ENCODE measurements at places on chromosomes 6 and 20. TPM values are rescaled to one million over a fixed set of nuclear protein-coding genes. Genes with fewer than 3 reads are reported as not detected.

- DNase-seq = no peak
- H3K4me1 ChIP-seq = no peaks in the 10 kb centered on the region
- H3K4me3 ChIP-seq = no peak overlapping the region
- no peaks in the 10 kb centered on the region for H3K36me3 ChIP-seq
Measured at GRCh38 chr20:37484331-37484730, 36.7 kb upstream of the NNAT start.

HLA-G gene
- not detected for polyA plus RNA-seq

DNA sequence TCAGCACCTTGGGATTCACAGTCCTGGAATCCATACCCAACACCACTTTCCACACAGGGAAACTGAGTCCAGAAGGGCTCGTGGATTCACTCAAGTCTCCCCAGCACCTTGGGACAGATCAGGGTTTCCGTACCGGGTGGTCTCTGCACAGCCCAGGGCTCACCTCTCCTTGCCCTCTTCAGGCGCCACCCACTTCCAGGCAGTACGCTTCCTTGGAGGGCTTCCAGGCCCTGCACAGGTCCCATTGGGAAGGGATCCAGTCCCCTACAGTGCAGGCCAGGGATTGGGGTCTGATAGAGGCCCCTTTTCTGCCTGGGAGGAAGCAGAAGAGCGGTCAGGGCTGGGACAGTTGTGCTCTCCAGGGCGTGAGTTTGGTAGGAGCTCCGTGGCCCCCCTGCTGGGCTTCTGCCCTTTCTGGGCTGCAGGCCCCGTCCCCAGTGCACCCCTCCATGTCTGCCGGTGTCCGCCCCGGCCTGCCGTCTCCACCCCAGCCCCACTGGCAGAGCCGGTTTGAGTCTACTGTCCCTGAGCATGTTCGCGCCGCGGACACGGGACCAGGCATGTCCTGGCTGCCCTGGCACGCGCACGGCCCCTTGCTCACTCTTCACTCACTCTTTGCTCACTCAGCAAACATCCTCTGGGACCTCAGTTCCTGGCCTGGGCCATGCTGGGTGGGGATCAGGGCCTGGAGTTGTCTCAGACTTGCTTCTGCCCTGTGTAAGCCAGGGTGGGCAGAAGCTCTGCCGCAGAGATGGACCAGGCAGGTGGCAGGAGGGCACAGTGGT lies 12.6 kb downstream of the SRC start:
- H3K27me3 ChIP-seq = no peaks in the 10 kb centered on the region
- peaks cover 53% of the 10 kb centered on the region for H3K4me1 ChIP-seq
- no peak overlapping the region for H3K27ac ChIP-seq
- no peak overlapping the region for H3K4me3 ChIP-seq

DNA sequence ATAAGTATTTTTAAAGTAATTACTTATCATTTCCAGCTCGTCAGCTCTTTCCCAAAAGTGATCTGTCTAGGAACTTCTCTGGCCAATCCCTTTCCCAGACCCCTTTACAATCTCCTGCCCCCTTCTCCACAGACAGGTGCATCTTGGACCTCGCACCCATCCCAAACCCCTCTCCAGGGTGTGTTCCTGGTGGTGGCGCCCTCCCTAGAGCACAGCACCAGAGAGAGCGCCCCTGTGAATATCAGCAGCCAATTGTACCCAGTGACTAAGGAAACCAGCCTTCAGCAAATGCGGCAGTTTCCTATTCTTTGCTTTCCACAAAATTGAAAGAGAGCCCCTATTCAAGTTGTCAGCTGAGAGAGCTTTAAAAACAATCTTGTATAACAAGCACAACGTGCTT lies 157.7 kb downstream of the RNASET2 start:
- no peak overlapping the region for H3K27ac ChIP-seq
- no peak for DNase-seq
- H3K36me3 ChIP-seq = no peaks in the 10 kb centered on the region
- no peak overlapping the region for H3K4me3 ChIP-seq

GRCh38 chr6:109447878-109448555 lies 7.5 kb downstream of the SMPD2 start:
- H3K27me3 ChIP-seq = no peaks in the 10 kb centered on the region
- H3K4me1 ChIP-seq = no peaks in the 10 kb centered on the region
- peaks cover 54% of the 10 kb centered on the region for H3K36me3 ChIP-seq
- H3K27ac ChIP-seq = no peak overlapping the region
- H3K4me3 ChIP-seq = no peak overlapping the region

DNA sequence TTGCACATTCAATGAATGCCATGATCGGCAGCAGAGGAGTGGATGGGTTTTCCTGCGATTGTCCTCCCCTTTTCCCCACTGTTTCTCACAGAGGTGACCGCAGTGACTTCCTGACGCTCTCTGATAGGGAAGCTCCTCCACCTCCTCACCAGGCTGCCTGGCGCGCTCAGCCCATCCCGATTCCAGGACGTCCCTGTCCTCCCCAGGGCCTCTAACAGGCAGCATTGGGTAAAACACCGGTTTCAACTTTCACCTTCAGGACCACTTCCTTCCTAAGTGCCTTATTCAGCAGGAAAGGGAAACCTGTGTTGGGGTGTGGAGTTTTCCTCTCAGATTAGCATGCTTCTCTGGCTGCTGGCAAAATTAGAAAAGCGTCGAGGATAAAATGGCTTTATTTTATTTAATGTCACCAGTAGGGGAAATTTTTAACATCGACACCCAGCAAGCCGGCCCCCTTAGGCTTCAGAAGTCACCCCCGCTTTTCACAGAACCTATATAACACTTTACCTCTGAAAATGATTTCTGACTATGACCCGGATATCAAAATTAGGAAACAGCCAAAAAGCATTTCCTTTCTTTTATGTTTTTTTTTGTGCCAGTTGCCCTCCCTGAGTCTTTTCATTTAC lies 570.4 kb upstream of the GJE1 start:
- peak; percentile 2 for DNase-seq
- peak overlapping the region; percentile 80 for H3K27ac ChIP-seq
- H3K4me1 ChIP-seq = peaks cover 5% of the 10 kb centered on the region
- no peaks in the 10 kb centered on the region for H3K36me3 ChIP-seq

PCSK2 gene
- not detected for polyA plus RNA-seq

GRCh38 chr20:47113362-47114109 lies 218.9 kb downstream of the EYA2 start:
- no peak overlapping the region for H3K4me3 ChIP-seq
- H3K4me1 ChIP-seq = no peaks in the 10 kb centered on the region
- no peaks in the 10 kb centered on the region for H3K27me3 ChIP-seq
- no peak overlapping the region for H3K27ac ChIP-seq
- no peak for DNase-seq
- no peaks in the 10 kb centered on the region for H3K36me3 ChIP-seq

DNA sequence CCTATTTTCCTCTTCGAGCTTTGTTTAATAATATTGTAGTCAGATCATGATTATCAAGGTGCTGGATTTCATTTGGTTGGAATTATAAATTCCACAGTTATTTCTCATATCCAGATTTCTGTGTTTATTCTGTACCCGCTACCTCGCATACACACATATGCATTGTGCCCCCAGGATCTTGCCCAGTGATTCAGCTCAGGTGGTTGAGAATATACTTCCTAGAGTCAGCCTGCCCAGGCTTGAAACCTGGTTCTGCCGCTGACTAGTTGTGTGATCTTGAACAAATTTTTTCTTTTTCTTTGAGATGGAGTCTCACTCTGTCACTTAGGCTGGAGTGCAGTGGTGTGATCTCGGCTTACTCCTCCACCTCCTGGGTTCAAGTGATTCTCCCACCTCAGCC lies 14.7 kb downstream of the GINM1 start:
- no peaks in the 10 kb centered on the region for H3K27me3 ChIP-seq
- H3K4me1 ChIP-seq = no peaks in the 10 kb centered on the region
- peaks cover 22% of the 10 kb centered on the region for H3K36me3 ChIP-seq
- no peak for DNase-seq
